Stimulated activated CD4-positive, alpha-beta T cell treated with anti-CD3 and anti-CD28 coated beads, Interleukin-1b, Interleukin-23, amount 100 ng/mL, for 1 hour (primary cell): ENCODE measurements at places on chromosomes 1 and 21.
A peak's percentile ranks its signal among the peaks of the same experiment; 100 is the strongest.

- DNase-seq: no peak
These were observed 556.4 kb downstream of the KIF26B start for GRCh38 chr1:245710961-245711903.

GRCh38 chr1:223706077-223706973 lies 6.0 kb upstream of the CAPN2 start:
- DNase-seq: no peak

DNA sequence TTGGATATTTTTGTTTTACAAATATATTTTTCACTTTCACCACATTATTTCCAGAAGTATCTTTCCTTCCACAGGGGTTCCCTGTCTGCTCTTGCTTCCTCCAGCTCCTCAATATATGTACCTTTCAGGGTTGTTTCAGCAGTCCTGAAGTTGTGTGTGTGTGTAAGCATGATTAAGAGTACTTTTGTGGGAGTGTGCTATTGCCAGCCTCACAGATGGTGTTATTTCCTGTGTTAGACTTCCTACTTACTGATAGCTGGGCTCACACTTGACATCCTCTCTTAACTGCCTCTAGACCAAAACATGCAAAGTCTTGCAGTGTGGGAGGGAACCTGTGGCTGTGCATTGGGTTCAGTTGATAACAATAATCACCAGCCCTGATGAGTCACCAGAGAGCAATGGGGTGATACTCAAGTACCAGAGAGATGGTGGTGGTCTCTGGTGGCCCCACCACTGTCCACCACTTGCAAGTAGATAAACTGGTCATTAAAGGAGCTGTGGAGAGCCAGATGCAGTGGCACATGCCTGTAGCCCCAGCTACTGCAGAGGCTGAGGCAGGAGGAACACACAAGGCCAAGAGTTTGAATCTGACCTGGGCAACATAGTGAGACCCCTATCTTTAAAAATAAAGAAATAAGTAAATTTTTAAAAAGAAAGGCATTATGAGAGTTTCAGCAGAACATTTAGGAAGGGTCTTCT lies 126.7 kb downstream of the NR5A2 start:
- peak; percentile 15 for DNase-seq

- DNase-seq: no peak
These were observed 45.7 kb downstream of the LRRC7 start for GRCh38 chr1:69613414-69613813.

DNA sequence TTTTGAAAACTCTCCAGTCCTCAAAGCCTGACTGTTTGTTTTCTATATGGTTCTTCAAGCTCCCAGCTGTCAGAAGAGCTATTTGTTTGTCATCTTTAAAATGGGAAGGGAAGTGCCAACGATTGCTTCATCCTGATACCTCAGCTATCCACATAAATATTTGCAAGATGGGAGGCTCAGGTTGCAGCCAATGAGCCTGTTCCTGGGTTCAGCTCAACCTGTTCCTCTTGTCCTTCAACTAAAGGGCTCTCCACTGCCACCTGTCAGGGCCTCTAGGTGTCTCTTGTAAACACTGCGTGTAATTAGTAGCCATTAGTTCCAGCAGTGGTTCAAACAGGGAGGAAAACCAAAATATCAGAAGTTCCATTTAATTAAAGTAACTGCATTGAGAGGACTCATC lies 445.1 kb downstream of the AJAP1 start:
- DNase-seq: no peak

- no peak for DNase-seq
These were observed 1.7 kb downstream of the H3-3A start for GRCh38 chr1:226063977-226064815.

GRCh38 chr1:4027492-4028138 lies 127.5 kb upstream of the C1orf174 start:
- DNase-seq: no peak

- no peak for DNase-seq
These were observed 11.5 kb downstream of the OTUD3 start for GRCh38 chr1:19893687-19894086.

GRCh38 chr1:232283864-232284263 lies 346.1 kb downstream of the SIPA1L2 start:
- no peak for DNase-seq

GRCh38 chr1:11806307-11806936 lies 431 bp downstream of the CLCN6 start:
- DNase-seq: peak; percentile 37

DNA sequence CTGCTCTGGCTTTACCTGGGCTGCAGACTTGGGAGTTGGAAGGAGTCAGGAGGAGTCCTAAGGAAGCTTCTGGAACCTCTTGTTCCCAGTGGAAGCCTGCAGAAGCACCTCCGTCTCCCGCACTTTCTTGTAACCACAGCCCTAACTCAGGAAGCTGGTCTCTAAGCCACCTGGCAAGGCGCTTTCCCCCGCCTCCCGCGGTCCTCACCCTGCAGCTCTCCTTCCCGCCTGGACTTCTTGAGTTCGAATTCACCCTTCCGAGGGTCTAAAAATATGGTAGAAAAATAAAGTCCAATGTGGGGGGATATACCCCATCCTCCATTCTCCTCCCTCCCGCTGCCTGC lies 15.1 kb downstream of the PAX7 start:
- DNase-seq: no peak

DNA sequence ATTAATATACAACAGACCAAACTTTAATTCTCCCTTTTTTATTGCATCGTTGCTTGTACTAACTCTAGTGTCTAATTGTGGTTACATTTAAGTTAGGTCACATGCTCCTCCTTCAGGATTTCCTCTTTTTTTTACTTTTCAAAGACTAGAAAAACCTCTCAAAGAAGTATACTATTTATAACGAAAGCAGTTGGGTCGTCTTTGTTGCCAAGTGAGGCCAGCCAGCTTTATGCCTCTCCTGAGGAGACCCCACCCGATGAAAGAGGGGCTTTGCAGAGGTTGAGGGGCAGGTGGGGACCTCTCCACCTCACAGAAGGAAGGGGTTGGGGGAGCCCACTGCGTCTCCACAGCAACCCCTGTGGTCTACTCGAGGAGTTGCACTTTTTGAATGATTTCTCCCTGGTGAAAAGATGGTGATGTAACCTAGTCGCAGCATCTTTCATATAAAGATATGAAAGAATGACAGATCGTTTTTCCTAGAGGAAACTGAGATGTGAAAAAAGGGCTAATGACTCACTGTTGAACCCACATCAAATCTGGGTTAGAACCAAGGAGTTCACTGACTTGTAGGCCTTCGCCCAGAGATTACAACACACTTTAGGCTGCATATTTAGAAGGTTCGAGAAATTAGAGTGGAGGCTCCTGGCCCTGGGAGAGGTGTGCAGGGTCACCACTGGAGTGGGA lies 6.4 kb downstream of the TGFB2 start:
- DNase-seq: no peak

DNA sequence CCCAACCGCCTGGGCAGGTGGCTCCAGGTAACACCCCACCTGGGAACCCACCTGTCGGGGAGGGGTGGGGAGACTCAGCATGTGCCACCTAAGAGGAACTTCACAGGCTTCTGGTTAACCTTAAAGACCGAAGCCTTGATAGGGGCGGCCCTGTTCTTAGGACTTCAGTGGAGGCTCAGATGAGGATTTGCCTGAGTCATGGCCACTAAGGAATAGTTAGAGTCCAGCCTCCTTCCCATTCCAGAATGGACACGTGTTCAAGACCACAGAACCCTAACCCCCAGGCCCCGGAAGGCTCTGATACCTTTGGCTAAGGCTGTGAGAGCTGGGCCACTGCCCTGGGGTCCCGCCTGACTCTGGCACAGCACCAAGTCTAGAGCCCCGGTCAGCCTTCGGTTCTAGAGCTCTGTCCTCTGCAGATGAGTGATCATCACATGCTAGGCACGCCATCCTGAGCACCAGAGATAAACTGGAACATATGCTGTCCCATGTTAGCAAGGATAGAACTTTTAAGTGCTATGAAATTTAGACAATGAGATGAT lies 20.3 kb downstream of the PADI6 start:
- DNase-seq: no peak

GRCh38 chr1:41608211-41608610 lies 123.7 kb upstream of the EDN2 start:
- DNase-seq: no peak

GRCh38 chr1:82321794-82322193 lies 521.1 kb downstream of the ADGRL2 start:
- DNase-seq: no peak
